ENCODE measurements at places on chromosomes 2 and 18. TPM values are rescaled to one million over a fixed set of nuclear protein-coding genes. Genes with fewer than 3 reads are reported as not detected.

The TUBA3E gene
- total RNA-seq = not detected

The MALT1 gene
- total RNA-seq = 29.7 TPM

The RAD51AP2 gene
- 0.12 TPM for total RNA-seq

The CGREF1 gene
- total RNA-seq = 1.8 TPM

The ALPG gene
- total RNA-seq = 0.88 TPM

The SH3BP4 gene
- 42.6 TPM for total RNA-seq

The TET3 gene
- 34.6 TPM for total RNA-seq

The UGT1A10 gene
- not detected for total RNA-seq

The TEX44 gene
- not detected for total RNA-seq

The SMARCAL1 gene
- 29.0 TPM for total RNA-seq

The FER1L5 gene
- 0.75 TPM for total RNA-seq

DNA sequence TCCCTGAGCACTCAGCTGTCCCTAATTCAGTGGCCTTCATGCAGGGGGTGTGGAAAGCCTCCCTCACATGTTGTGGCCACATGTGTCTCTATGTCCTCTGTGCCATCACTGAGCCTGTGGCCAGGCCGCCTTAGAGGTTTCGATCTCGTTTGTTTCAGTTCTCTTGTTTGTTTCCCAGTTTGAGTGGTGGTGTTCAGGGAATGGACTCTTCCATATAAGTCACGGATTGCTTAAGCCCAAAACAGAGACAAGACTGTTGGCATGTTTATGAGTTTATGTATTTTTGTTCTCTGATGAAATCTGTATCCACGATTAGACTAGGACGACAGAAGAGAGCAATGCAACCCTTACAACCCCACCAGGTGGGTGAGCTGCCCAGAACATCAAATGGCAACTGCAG is 134.5 kb downstream of the CCBE1 start:
- H3K4me3 ChIP-seq = no peak overlapping the region
- H3K36me3 ChIP-seq = peaks cover 9% of the 10 kb centered on the region
- peaks cover 52% of the 10 kb centered on the region for H3K4me1 ChIP-seq
- no peak for DNase-seq

DNA sequence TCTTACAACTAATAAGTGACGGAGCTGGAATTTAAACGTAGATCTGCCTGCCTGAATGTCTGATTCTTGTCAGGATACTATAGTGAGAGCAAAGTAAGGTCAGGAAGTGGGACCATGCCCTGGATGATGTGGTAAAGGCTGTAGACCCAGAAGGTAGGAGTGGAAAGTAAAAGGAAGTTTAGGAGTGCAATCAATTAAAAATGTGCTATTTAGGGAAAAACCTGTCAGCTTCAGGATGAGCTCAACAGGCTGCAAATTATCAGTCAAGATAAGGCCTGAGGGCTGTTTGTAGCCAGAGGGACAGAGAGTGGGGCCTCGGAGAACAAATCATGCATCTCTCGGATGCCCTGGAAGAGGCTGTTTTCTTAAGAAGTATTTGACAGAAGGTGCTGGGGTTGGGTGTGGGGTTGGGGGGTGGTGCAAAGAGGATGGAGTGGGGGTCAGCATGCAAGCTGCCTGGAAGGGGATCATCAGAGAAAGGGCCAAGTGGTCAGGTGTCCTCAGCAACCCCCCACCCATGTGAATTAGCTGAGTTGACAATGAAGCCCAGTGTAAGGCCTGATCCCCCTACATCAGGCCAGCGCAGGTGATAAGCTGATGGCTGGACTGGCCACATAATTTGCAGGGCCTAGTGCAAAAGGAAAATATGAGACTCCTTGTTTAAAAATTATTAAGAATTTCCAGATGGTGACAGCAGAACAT is 53.2 kb upstream of the MAPRE3 start:
- no peak overlapping the region for H3K4me3 ChIP-seq
- peak; percentile 15 for DNase-seq
- H3K27me3 ChIP-seq = peaks cover 8% of the 10 kb centered on the region
- peaks cover 11% of the 10 kb centered on the region for H3K4me1 ChIP-seq
- no peaks in the 10 kb centered on the region for H3K36me3 ChIP-seq

DNA sequence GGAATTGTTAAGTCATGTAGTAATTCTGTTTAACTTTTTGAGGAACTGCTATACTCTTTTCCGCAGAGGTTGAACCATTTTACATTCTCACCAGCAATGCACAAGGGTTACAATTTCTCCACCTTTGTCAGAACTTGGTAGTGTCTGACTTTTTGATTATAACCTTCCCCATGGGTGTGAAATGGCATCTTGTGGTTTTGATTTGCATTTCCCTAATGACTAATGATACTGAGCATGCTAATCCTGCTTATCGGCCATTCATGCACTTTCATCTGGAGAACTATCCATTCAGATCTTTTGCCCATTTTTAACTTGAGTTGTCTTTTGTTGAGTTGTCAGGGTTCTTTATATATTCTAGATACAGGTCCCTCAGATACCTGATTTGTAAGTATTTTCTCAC is 47.2 kb downstream of the CYB5A start:
- DNase-seq = no peak
- peaks cover 1% of the 10 kb centered on the region for H3K36me3 ChIP-seq
- H3K27ac ChIP-seq = no peak overlapping the region
- peaks cover 12% of the 10 kb centered on the region for H3K4me1 ChIP-seq

DNA sequence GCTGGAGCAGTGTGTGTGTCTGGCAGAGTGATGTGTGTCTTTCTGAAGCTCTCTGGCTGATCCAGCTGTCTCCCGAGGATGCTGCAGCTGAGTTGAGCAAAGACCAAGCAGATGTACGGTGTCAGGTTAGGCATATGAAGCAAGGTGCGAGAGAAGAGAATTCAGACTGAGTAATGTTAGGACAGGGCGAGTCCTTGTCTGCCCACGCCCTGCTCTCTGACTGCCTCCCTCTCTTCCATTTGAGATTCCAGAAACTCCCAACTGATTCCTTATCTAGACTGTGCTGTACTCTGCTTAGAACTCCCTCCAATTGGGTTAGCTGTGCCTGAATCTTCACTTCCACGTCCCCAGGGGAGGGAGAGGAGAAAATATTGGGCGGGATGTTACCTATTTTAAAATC is 25.7 kb upstream of the LPIN1 start:
- DNase-seq = no peak
- H3K4me1 ChIP-seq = peaks cover 15% of the 10 kb centered on the region
- no peak overlapping the region for H3K4me3 ChIP-seq
- H3K27me3 ChIP-seq = peaks cover 43% of the 10 kb centered on the region

GRCh38 chr2:181459621-181460021 is 2.4 kb downstream of the ITGA4 start:
- no peaks in the 10 kb centered on the region for H3K36me3 ChIP-seq
- no peak for DNase-seq
- H3K4me1 ChIP-seq = peaks cover 6% of the 10 kb centered on the region
- no peak overlapping the region for H3K27ac ChIP-seq

GRCh38 chr2:111196435-111196834 is 75.7 kb downstream of the BCL2L11 start:
- H3K4me3 ChIP-seq = no peak overlapping the region
- peaks cover 3% of the 10 kb centered on the region for H3K27me3 ChIP-seq
- no peak overlapping the region for H3K27ac ChIP-seq
- H3K4me1 ChIP-seq = peaks cover 8% of the 10 kb centered on the region
- H3K36me3 ChIP-seq = no peaks in the 10 kb centered on the region

DNA sequence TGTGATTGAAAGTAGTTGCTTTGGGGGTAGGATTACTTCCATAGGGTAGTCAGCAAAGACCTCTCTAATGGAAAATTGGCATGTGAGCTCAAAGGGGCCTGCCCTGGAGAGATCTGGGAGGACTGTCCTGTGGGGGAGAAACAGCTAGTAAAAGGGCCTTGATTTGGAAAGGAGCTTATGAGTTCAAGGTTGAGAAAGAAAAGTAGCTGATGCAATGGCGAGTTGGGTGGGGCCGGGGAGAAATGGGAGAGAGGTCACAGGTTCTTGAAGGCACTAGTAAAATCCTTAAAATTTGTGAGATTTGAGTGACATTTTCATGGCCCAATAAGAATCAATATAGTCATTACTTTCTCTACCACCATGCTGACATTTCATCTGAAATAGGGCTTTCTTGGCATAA is 82.0 kb upstream of the CCDC195 start:
- H3K4me1 ChIP-seq = peaks cover 20% of the 10 kb centered on the region
- no peak for DNase-seq
- no peaks in the 10 kb centered on the region for H3K36me3 ChIP-seq
- H3K27me3 ChIP-seq = no peaks in the 10 kb centered on the region

GRCh38 chr2:154832711-154833110 is 134.2 kb downstream of the KCNJ3 start:
- DNase-seq = no peak
- no peak overlapping the region for H3K27ac ChIP-seq

DNA sequence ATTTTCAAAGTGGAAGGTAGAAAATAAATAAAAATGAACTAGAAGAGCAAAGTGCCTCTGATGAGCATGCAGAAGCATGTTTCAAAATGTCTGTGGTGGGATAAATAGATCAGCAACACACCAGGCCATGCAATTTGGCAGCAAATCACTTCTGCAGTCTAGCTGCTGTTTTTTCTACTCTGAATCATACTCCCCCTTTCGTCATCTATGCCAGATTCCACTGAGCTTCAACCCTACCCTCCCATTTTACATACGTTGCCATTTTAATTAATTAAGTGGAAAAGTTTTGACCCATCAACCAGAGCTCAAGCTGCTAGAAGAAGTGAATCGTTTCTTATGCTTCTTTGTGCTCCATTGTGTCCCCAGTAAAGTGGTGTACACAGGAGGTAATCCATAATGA is 79.3 kb downstream of the NRXN1 start:
- H3K27ac ChIP-seq = no peak overlapping the region
- H3K4me1 ChIP-seq = peaks cover 4% of the 10 kb centered on the region
- no peak for DNase-seq
- H3K27me3 ChIP-seq = no peaks in the 10 kb centered on the region

DNA sequence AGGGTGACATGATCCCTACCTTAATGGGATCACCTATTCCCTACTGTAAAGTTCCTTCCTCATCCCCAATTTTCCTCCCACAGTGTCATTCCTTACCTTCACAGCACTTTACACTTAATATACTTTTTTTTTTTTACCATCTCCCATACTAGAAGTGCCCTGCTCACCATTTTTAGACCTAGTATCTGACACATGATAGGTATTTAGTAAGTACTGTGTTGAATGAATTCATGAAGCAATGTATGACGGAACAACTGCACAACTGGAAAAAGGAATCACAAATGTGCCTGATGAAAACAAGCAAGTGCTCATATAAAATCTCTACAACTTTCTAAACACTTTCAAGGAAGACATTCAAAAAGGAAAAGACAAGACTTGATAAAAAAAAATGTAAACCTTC is 77.0 kb upstream of the ST8SIA5 start:
- peaks cover 7% of the 10 kb centered on the region for H3K4me1 ChIP-seq
- H3K27ac ChIP-seq = no peak overlapping the region
- no peaks in the 10 kb centered on the region for H3K27me3 ChIP-seq
- DNase-seq = no peak
- H3K36me3 ChIP-seq = peaks cover 12% of the 10 kb centered on the region

- peaks cover 17% of the 10 kb centered on the region for H3K27me3 ChIP-seq
- H3K4me3 ChIP-seq = no peak overlapping the region
- H3K36me3 ChIP-seq = no peaks in the 10 kb centered on the region
These were observed 65.1 kb downstream of the SLC4A3 start for GRCh38 chr2:219692521-219692920.

- H3K4me3 ChIP-seq = no peak overlapping the region
- H3K4me1 ChIP-seq = peaks cover 17% of the 10 kb centered on the region
- no peaks in the 10 kb centered on the region for H3K27me3 ChIP-seq
- no peak for DNase-seq
These were observed 140.4 kb downstream of the CELF4 start for GRCh38 chr18:37425222-37425621.

GRCh38 chr2:241154915-241155314 is 4.6 kb downstream of the PPP1R7 start:
- H3K36me3 ChIP-seq = no peaks in the 10 kb centered on the region
- peaks cover 19% of the 10 kb centered on the region for H3K4me1 ChIP-seq

GRCh38 chr2:19818039-19818438 is 83.7 kb downstream of the TTC32 start:
- no peaks in the 10 kb centered on the region for H3K36me3 ChIP-seq
- peaks cover 4% of the 10 kb centered on the region for H3K4me1 ChIP-seq
- no peak for DNase-seq
- no peak overlapping the region for H3K27ac ChIP-seq
- H3K4me3 ChIP-seq = no peak overlapping the region

- DNase-seq = no peak
- H3K4me3 ChIP-seq = no peak overlapping the region
These were observed 269.8 kb upstream of the HDAC4 start for GRCh38 chr2:239670463-239671120.
